Activated CD4-positive, alpha-beta memory T cell treated with anti-CD3 and anti-CD28 coated beads, Interleukin-2, amount 10 ng/mL, durations not matched to agents 7 days and 5 days (primary cell): ENCODE measurements at places on chromosomes 2 and 18. TPM values are rescaled to one million over a fixed set of nuclear protein-coding genes. Genes with fewer than 3 reads are reported as not detected.

NR4A2 gene
- total RNA-seq, result 3.4 TPM

CCDC85A gene
- total RNA-seq, result not detected

FBXO48 gene
- 5.4 TPM for total RNA-seq

TXNDC2 gene
- total RNA-seq, result not detected

IL36A gene
- total RNA-seq, result not detected

ARHGAP28 gene
- total RNA-seq, result not detected

DNA sequence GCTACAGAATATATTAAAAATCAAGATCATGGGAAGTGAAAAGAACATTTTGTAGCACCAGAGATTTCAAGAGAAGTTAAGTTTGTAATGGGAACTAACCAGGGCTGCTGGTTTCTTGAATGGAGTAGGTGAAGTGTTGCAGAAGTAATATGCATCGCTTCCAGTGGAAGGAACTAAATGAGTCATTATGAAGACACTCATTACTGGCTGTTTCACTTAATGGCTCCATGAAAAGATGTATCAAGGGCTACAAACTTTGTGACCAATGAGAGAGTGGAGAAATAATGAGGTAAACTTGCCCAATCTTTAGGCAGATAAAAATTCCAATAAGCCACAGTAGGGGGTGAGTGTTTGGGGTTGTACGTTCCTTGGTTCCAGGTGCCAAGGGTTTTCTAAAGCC is 380.4 kb upstream of the POU3F3 start:
- H3K4me1 ChIP-seq, result no peaks in the 10 kb centered on the region
- H3K4me3 ChIP-seq, result no peak overlapping the region
- no peaks in the 10 kb centered on the region for H3K36me3 ChIP-seq

DNA sequence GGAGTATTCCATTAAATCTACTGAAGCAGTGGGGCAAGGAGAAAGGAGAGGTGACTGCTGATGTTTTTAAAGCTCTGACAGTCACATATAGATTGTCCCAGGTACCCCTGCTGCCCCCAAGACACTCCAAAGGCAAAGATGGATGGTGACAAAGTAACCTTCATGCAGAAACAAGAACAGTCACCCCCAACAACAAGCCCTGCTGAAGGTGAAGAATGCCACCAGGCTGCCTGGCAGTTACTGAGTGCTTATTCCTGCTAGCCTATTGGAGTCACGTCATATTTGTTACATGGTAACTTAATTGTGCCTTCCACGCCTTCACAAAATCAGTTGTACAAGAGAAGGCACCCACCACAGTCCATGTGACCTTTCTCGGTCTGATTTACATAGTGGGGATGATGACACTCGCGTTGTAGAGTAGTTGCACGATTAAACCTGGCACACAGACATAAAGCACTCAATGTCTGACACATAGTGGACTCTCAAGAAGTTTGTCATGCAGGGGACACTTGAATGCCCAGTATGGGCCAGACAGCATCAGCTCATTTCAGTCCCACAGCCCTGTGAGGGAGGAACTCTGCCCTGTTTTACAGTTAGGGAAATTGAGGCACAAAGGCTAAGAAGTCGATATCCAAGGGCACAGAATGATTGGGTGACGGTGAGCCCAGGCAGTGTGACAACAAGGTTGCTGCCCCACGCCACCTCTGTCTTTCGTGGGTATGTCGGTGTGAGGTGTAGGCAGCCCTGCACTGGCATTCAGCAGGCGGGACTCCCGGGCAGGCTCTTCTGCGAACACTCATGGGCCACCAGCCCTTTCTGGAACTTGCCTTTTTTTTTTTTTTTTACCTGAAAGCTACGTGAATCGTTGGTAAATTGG is 62.7 kb downstream of the ZCCHC2 start:
- H3K4me1 ChIP-seq, result peaks cover 48% of the 10 kb centered on the region
- H3K27me3 ChIP-seq, result no peaks in the 10 kb centered on the region
- peak overlapping the region; percentile 41 for H3K4me3 ChIP-seq
- DNase-seq, result peak; percentile 63
- H3K36me3 ChIP-seq, result peaks cover 33% of the 10 kb centered on the region

DNA sequence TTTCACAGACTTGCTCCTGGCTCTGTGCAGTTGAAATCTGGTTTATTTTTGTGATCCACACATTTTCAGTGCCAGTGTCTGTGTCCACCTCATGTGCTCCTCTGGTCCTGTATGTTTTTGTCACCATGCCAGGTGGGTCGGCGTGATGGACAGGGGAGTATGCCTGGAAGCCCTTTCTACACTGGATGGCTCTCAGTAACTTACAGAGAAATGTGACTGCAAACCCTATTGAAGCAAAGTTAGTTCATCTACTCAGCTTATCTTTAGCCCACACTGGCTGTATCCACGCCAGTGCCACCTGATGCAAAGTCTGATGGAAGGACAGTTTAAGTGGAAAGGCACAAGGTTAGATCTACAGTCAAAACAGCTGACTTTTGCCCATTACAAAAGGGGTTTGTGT is 4.3 kb downstream of the IMPA2 start:
- H3K27me3 ChIP-seq, result peaks cover 3% of the 10 kb centered on the region
- H3K27ac ChIP-seq, result no peak overlapping the region
- H3K36me3 ChIP-seq, result no peaks in the 10 kb centered on the region

- no peaks in the 10 kb centered on the region for H3K4me1 ChIP-seq
- H3K27me3 ChIP-seq, result no peaks in the 10 kb centered on the region
- no peak overlapping the region for H3K4me3 ChIP-seq
- H3K27ac ChIP-seq, result no peak overlapping the region
Observed at GRCh38 chr2:114762986-114763385, 320.5 kb downstream of the DPP10 start.

DNA sequence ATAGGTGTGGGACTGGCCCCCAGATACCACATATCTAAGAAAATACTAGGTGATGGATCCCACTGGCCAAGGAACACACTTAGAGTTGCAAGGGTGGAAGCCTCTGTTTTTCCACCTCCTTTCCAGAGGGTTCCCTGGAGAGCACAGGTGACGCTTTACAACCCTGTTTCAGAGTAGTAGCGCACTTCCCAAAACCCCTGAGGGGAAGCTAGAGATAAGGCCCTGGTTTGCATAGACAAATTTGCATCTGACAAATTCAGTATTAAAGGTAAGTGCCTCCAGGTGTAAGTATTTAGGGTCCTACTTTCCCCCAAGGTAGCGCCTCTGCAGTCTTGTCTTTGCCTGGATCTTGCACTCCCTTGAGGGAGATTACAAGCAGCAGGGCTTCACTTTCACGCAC is 474 bp upstream of the CERKL start:
- H3K4me3 ChIP-seq, result peak overlapping the region; percentile 58
- peaks cover 60% of the 10 kb centered on the region for H3K27me3 ChIP-seq
- no peak for DNase-seq
- no peak overlapping the region for H3K27ac ChIP-seq
- H3K36me3 ChIP-seq, result no peaks in the 10 kb centered on the region

- H3K27me3 ChIP-seq, result no peaks in the 10 kb centered on the region
- peaks cover 19% of the 10 kb centered on the region for H3K4me1 ChIP-seq
- no peaks in the 10 kb centered on the region for H3K36me3 ChIP-seq
- H3K4me3 ChIP-seq, result no peak overlapping the region
Observed at GRCh38 chr2:173288561-173288960, 66.1 kb upstream of the CDCA7 start.

GRCh38 chr2:109128048-109128615 is 873 bp upstream of the SH3RF3 start:
- H3K36me3 ChIP-seq, result peaks cover 3% of the 10 kb centered on the region
- H3K4me1 ChIP-seq, result peaks cover 27% of the 10 kb centered on the region
- no peak overlapping the region for H3K27ac ChIP-seq

- peaks cover 3% of the 10 kb centered on the region for H3K27me3 ChIP-seq
- no peaks in the 10 kb centered on the region for H3K36me3 ChIP-seq
- no peaks in the 10 kb centered on the region for H3K4me1 ChIP-seq
Observed at GRCh38 chr2:219737270-219737691, 109.9 kb downstream of the SLC4A3 start.

DNA sequence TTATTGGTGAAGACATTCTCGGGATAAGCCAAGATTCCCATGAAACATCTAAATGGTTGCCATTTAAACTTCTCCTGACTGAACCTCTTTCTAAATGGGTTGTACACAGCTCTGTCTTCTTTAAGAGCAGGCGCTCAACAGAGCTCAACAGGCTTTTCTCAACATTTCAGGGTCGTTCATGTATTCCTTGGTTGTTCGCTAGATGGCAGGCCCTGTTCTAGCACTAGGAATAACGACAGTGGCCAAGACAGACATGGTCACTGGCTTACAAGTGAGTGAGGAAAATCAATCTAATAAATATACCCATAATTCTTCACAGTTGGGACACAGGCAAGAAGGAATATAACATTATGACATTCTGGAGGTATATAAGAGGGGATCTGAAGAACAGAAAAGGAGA is 154.5 kb downstream of the SMAD2 start:
- H3K27ac ChIP-seq, result no peak overlapping the region
- H3K27me3 ChIP-seq, result peaks cover 8% of the 10 kb centered on the region
- no peaks in the 10 kb centered on the region for H3K36me3 ChIP-seq
- no peak for DNase-seq

GRCh38 chr2:182133195-182133891 is 147.7 kb downstream of the PPP1R1C start:
- DNase-seq, result no peak
- no peaks in the 10 kb centered on the region for H3K36me3 ChIP-seq

GRCh38 chr18:74773171-74773624 is 175.5 kb downstream of the ZNF407 start:
- no peaks in the 10 kb centered on the region for H3K27me3 ChIP-seq
- DNase-seq, result no peak
- H3K4me1 ChIP-seq, result no peaks in the 10 kb centered on the region
- no peak overlapping the region for H3K4me3 ChIP-seq
- no peaks in the 10 kb centered on the region for H3K36me3 ChIP-seq

DNA sequence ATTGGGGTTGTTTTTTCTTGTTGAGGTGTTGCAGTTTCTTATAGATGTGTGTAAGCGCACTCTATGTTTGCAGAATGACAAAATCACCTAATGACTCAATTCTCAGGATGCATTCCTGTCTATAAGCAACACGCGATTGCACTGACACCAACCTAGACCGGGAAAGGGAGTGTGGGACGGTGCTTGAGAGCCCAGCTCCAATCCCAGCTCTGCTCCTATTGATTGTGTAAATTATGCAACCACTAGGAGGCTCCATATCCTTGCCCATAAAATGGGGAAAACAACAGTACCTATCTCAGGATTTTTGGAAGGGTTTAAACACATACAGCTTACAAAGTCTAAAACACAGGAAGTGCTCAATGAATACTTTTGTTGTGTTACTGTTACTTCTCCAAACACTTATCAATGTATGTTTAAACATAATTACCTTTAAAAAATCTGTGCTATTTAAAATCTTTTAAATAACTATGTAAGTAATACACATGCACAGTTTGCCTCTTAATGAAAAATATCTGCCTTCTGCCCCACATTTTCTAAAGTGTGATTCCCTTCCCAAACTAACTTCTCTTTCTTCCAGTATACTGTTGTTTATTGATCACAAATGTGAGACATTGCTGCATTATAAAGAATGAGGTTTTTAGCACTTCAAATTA is 132.5 kb downstream of the SPHKAP start:
- DNase-seq, result no peak
- no peak overlapping the region for H3K27ac ChIP-seq
- no peaks in the 10 kb centered on the region for H3K36me3 ChIP-seq
- no peaks in the 10 kb centered on the region for H3K4me1 ChIP-seq

DNA sequence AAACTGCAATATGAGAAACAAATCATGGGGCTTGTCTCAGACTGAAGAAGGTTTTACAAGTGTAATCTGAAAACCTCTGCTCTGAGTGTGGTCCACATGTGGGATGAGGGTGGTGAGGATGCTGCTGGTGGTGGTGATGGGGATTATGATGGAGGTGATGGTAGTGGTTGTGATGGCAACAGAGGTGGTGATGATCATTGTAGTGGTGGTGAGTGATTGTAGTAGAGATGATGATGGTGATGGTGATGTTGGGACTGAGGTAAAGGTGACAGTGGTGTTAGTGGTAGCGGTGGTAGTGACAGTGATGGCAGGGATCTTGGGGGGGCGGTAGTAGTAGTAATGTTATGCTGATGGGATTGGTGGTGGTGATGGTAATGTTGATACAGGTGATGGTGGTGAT is 217.8 kb downstream of the ANAPC1 start:
- H3K27me3 ChIP-seq, result peaks cover 20% of the 10 kb centered on the region
- H3K36me3 ChIP-seq, result no peaks in the 10 kb centered on the region
- peaks cover 30% of the 10 kb centered on the region for H3K4me1 ChIP-seq
- DNase-seq, result no peak

DNA sequence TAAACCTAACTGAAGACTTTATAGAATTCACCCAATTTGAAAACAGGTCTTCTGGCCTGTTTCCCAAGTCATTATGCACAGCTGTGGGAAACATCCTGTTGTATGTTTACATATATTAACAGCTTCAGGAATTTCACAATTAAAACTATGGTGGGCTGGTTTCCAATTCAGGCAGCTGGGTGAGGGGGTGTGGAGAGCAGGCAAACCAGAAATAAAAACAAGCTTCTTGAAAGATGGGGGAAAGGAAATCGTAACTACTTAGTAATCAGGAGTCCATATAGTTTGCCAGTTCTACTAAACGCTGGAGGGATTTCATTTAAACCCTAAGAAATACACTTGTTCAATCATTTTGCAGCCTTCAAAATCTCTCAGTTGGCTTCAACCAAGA is 22.8 kb downstream of the ATP8B1 start:
- no peaks in the 10 kb centered on the region for H3K27me3 ChIP-seq
- H3K36me3 ChIP-seq, result no peaks in the 10 kb centered on the region
- H3K4me1 ChIP-seq, result peaks cover 5% of the 10 kb centered on the region
- H3K27ac ChIP-seq, result no peak overlapping the region

- H3K27ac ChIP-seq, result no peak overlapping the region
- H3K36me3 ChIP-seq, result peaks cover 3% of the 10 kb centered on the region
- no peak overlapping the region for H3K4me3 ChIP-seq
- DNase-seq, result no peak
- peaks cover 18% of the 10 kb centered on the region for H3K4me1 ChIP-seq
Observed at GRCh38 chr2:102184568-102184967, 2.3 kb upstream of the IL1RL2 start.

- peaks cover 29% of the 10 kb centered on the region for H3K4me1 ChIP-seq
- H3K27me3 ChIP-seq, result no peaks in the 10 kb centered on the region
- no peak for DNase-seq
- H3K27ac ChIP-seq, result no peak overlapping the region
- peaks cover 44% of the 10 kb centered on the region for H3K36me3 ChIP-seq
Observed at GRCh38 chr2:223855426-223855825, 18.0 kb upstream of the AP1S3 start.

DNA sequence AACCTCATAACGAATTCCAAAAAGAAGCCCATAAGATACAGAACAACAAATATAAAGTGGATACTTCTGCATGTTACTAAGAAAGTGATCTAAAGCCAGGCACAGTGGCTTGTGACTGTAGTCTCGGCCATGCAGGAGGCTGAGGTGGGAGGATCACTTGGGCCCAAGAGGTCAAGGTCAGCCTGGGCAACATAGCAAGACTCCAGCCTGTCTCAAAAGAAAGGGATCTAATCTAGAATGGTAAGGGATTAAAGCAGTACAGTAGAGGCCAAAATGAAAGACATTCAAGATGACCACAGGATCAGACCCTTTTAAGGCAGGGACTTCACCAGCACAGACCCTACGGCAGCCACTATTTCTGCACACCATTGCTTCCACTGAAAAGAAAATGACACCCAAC is 3.8 kb downstream of the COBLL1 start:
- peaks cover 10% of the 10 kb centered on the region for H3K4me1 ChIP-seq
- H3K27ac ChIP-seq, result no peak overlapping the region
- DNase-seq, result no peak
- peaks cover 29% of the 10 kb centered on the region for H3K27me3 ChIP-seq
